ENCODE measurements at places on chromosomes 7 and 10.

GRCh38 chr10:122460891-122461293 is 461 bp upstream of the HTRA1 start:
- DNase-seq, result no peak

DNA sequence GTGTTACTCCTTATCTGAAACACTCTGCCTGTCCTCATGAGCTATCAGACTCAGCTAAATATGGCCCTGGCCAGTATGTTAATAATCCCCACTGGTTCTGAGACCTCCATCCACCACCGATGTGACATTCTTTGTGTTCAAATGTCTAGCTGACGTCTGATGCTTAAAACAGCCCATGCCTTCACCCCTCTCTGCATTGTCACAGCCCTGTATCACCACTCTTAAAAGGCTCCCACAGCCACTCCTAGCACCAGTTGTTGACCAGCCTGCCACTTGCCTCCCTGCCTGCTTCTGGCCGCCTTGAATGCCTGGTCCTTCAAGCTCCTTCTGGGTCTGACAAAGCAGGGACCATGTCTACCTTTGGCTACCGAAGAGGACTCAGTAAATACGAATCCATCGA is at the start of gene LMOD2:
Gene LMOD2, plus strand, starts transcription at position 253 of the 400 bp plus-strand sequence. Its CDS starts 98 bp downstream, at position 351.
- DNase-seq, result no peak

- no peak for DNase-seq
Observed at GRCh38 chr7:964401-965231, 10.1 kb upstream of the ADAP1 start.

GRCh38 chr10:113497198-113497597 is 55.7 kb upstream of the HABP2 start:
- no peak for DNase-seq

DNA sequence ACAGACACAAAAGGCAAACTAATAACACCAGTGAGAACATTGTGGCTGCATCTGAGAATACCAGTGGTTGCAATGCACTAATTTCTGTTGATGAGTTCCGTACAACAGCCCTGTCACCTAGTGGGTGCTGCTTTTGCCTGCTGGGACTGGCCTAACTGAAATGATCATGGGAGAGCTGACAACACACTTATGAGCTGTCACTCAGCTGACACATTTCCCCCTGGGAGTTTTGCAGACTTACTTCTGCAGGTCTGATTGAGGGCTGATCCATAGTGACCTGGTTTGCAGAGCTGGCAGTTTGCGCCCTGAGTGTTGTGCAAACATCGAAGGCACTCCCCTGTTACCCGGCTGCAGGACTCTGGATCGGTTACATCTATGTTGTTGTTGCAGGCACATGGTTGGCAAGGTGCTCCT is 60.6 kb upstream of the LAMB1 start:
- DNase-seq, result no peak

GRCh38 chr10:103139803-103140202 is 53.3 kb downstream of the NT5C2 start:
- no peak for DNase-seq

DNA sequence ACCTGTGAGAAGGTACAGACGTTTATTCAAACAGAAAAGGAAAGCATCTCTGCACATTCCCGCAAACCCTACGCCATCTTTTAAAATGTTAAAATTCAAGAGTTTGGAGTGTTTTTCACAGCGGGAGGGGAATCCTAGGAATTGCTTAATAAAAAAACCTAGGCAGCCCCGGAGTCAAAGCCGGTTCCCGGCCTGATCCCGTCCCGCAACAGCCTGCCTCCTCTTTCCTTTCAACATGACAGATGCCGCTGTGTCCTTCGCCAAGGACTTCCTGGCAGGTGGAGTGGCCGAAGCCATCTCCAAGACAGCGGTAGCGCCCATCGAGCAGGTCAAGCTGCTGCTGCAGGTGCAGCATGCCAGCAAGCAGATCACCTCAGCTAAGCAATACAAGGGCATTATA is 123.0 kb upstream of the VSTM2A start:
- DNase-seq, result no peak

DNA sequence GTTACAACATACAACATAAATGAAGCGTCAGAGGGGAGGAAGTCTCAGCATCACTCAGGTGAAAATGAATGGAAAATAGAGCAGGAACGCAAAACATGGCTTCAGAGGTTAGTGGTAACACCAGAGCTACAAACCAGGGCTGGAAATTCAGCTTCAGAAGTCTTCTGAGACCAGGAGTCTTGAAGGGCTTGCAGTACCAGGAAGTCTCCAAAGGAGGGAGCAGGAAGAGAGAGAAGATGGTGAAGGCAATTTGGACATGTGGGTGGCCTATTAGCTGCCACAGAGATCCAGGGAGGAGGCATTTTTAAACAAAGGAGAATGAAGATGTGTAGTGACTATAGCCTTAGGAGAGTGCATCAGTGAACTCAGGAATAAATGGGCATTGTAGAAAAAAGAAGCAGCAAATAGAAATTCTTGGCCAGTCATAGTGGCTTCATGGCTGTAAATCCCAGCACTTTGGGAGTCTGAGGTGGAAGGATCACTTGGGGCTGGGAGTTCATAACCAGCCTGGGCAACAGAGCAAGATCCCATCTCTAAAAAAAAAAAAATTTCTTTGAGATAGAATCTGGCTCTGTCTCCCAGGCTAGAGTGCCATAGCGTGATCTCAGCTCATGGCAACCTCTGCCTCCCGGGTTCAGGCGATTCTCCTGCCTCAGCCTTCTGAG is 9.3 kb upstream of the TET1 start:
- DNase-seq, result no peak

GRCh38 chr10:119509909-119510451 is 32.5 kb downstream of the RGS10 start:
- no peak for DNase-seq

DNA sequence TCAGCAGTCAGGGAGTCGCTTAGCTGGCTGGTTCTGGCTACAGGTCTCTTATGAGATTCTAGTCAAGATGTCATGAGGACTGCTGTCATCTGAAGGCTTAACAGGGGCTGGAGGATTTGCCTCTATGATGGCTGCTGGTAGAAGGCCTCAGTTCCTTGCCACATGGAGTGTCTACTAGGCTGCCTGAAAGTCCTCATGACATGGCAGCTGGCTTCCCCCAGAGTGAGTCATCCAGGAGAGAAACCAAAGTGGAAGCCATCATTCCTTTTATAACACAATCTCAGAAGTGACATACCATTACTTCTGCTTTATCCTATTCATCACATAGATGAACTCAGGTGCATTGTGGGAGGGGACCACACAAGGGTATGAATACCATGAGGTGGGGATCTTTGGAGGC is 75.1 kb downstream of the EXOC6 start:
- DNase-seq, result no peak

DNA sequence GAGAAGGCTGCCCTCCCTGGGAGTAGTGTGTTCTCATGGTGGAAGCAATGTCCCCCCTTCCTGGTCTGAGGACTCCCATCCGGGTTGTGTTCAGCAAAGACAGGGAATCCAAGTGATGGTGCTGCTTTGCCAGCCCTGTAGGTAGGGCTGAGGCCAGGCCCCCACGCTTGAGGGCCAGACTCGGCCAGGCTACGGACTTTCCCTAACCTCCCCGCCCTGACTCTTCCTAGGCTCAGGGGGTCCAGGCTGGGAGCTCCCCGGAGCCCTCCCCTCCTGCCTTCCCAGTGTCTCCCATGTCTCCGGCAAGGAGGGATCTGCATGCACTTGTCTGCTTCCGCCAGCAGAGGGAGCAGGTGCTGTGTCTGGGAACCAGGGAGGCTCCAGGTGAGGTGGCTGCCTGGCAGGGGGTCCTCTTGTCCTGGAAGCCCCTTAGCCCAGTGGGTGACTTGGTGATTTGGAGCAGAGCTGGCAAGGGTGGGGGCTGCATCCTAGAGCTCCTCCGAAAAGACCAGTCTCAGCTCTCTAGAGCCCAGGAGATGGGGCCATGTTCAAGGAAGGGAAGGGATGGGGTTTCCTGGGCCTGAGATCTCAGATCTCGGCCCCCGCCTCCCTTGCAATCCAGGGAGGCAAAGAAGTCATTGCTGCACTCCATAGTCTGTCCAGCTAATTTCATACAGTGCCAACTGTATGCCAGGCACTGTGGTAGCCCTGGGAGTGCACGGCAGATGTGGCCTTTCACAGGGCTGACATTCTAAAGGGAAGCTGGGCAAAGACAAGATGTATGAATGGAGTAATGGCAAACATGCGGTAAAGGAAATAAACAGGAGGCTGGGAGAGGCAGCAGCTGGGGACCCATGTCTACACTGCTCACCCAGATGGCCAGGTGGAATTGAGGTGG is 20.3 kb upstream of the SFRP5 start:
- peak; percentile 57 for DNase-seq

DNA sequence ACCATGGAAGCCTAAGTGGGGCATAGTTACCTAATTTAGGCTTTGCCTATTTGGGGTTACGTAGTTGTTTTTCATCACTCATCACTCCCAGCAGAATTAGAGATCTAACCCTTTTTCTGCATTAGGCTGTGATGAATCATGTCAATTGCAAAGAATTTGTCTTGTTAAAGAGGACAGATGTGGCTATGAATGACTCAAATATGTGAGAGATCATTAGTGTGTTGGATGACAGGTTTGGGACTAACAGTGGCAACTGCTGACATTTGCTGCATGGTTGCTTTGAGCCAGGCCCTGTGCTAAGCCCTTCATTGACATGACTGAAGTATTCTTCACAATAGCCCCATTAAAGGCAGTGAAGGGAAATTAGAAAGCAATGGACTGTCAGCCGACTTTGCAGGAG is 83.4 kb upstream of the BMPER start:
- no peak for DNase-seq

GRCh38 chr10:34343764-34344163 is 471.3 kb downstream of the PARD3 start:
- DNase-seq, result no peak

GRCh38 chr10:97921581-97922021 is 72.0 kb downstream of the GOLGA7B start:
- DNase-seq, result no peak

GRCh38 chr10:79344502-79345195 is 2.6 kb upstream of the PPIF start:
- no peak for DNase-seq

DNA sequence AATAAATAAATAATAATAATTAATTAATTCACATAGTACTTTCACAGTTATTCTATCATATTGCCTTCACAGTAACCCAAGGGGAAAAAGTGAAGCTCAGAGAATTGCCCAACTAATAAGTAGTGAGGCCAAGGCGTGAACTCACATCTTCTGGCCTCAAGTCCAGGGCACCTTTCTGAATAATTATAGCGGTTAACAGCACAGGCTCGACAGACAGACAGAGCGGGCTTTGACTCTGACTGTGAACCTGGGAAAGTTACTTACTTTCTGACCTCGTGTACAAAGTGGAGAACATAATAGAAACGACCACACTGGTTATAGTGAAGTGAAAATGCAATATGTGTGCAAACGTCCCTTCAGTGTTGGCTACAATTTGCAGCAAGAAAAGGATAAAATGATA is 5.7 kb upstream of the SMKR1 start:
- no peak for DNase-seq

DNA sequence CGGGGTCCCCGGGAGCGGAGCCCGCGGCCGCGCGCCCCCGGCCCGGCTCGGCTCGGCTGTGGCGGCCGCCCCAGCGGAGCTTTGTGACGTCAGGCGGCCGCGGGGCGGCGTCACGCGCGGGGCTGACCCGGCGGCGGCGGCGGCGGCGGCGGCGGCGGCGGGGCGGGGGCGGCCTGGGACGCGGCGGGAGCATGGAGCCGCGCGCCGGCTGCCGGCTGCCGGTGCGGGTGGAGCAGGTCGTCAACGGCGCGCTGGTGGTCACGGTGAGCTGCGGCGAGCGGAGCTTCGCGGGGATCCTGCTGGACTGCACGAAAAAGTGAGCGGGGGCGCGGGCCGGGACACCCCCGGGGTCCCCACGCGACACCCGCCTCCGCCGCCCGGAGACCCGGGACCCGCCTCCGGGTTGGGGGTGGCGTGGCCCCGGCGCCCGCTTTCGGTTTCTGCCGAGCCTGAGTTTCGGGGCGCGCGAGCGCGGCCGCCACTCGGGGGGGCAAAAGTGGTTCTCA is at the start of gene PWWP2B:
Gene PWWP2B, plus strand, starts transcription at position 165 of the 506 bp plus-strand sequence. Its CDS starts 27 bp downstream, at position 192.
- DNase-seq, result peak; percentile 35

DNA sequence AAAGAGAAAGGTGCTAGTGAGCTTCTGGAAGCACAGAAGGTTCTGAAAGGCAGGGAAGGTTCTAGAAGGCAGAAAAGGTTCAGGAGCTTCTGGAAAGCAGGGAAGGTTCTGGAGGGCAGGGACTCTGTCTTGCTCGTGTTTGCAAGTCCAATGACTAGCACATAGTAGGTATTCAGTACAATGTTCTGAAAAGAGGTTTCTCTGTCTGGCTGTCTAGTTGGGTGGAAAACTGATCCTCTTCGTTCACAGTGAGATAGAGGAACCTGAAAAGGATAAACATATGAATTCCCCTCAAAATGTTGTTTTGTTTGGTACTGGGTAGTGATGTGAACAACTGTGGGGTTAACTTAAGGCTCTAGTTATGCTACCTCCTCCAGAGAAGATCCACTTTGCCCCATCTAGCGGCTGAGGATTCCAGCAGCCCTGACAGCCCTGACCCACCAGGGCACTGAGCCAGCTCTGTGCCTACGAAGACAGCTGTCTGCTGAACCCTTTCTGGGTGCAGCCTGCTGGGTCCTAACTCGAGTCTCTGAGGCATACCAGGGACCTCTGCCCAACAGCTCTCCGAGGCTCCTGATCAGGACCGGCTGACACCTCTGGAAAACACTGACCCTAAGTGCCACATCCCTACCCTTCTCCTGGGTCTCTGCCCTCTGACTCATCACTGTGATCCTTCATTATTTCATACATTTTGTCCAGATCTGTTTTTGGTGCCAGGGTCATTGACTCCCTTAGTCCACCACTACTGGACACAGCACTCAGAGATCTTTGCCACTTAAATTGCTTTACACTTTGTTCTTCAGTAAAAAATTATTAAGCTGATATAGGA is 15.4 kb downstream of the PTPRN2 start:
- no peak for DNase-seq

- DNase-seq, result no peak
Observed at GRCh38 chr7:136891850-136892249, 23.4 kb downstream of the CHRM2 start.

GRCh38 chr7:133452577-133452976 is 199.7 kb downstream of the EXOC4 start:
- no peak for DNase-seq

DNA sequence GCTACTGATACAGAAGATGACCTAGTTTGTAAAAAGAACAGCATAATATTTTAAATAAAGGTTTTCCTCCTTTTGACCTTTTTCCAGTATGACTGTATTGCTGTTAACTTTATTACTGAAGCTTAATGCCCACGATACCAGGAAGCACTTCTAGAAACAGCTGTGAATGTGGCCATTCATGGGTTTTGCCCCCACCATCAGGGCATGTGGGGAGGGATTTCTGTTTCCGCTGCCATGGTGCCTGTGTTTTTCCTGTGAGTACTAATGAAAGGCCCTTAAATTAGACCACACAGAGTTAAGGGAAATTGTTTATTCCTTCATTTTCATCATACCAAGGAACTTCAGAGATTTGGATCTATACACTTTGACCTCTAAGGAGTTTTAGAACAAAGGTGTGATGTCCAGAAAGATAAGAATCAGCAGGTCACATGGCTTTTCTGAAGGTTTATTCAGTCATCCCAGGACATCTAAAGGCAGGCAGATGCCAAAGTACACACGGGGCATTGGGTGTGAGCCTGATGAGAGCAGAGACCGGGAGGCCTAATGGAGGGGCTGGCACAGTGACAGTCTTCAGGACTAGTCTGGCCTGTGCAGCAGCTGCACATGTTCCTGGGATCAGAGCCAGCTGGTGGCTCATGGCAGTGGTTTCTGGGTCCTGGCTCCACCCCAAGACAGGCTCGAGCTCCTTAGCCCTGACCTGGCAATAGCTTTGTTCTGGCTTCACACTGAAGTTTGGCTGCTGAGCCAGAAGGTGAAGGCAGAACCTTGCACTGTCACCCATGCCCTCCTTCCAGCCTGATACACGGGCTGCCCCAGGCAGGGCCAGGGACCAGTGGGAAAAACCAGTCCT is 190.9 kb downstream of the REEP3 start:
- DNase-seq, result no peak

Measured in stimulated activated CD8-positive, alpha-beta memory T cell treated with anti-CD3 and anti-CD28 coated beads, Interleukin-2, amount 100 ng/mL, for 1 hour (primary cell).